Ovary (tissue), 10 donors: ENCODE measurements at places on chromosomes 12 and 14. TPM values are rescaled to one million over a fixed set of nuclear protein-coding genes. Genes with fewer than 3 reads are reported as not detected.

HOXC4 gene
- 10.9 TPM for polyA plus RNA-seq

POMT2 gene
- 35.3 TPM for polyA plus RNA-seq

- H3K27ac ChIP-seq, result no peak overlapping the region
- peaks cover 2% of the 10 kb centered on the region for H3K4me1 ChIP-seq
- no peaks in the 10 kb centered on the region for H3K36me3 ChIP-seq
- no peak for DNase-seq
These were observed 444.3 kb upstream of the RGS6 start for GRCh38 chr14:71487941-71488340.

GRCh38 chr14:105414456-105415371, 4.9 kb upstream of the MTA1 start:
- H3K4me3 ChIP-seq, result peak overlapping the region; percentile 42
- peak overlapping the region; percentile 30 for H3K27ac ChIP-seq
- H3K27me3 ChIP-seq, result no peaks in the 10 kb centered on the region
- no peaks in the 10 kb centered on the region for H3K36me3 ChIP-seq

GRCh38 chr14:72779679-72780078, 114.2 kb downstream of the DPF3 start:
- H3K36me3 ChIP-seq, result no peaks in the 10 kb centered on the region
- no peaks in the 10 kb centered on the region for H3K27me3 ChIP-seq
- no peak overlapping the region for H3K4me3 ChIP-seq
- peaks cover 13% of the 10 kb centered on the region for H3K4me1 ChIP-seq
- no peak for DNase-seq

DNA sequence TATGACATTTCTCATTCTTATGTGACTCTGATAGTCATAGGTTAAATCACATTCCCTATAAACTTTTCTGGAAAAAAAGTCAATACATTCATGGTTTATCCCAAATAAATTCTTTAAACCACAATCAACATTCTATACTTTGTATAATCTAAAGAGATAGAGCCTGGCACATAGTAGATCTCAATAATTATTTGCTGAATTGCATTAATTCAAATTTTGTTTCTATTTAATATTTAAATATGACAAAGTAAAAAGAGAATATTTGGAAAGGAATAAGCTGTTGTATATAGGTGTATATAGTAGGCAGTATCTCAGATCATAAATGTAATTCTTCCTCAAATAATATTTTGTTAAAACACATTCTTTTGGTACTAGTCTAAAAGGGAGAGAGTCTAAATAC, 102.2 kb upstream of the USP15 start:
- H3K4me1 ChIP-seq, result no peaks in the 10 kb centered on the region
- no peaks in the 10 kb centered on the region for H3K36me3 ChIP-seq
- no peaks in the 10 kb centered on the region for H3K27me3 ChIP-seq
- DNase-seq, result no peak
- H3K27ac ChIP-seq, result no peak overlapping the region

GRCh38 chr14:51298895-51299294, 58.8 kb downstream of the TMX1 start:
- no peak for DNase-seq
- no peak overlapping the region for H3K4me3 ChIP-seq
- H3K27me3 ChIP-seq, result no peaks in the 10 kb centered on the region

DNA sequence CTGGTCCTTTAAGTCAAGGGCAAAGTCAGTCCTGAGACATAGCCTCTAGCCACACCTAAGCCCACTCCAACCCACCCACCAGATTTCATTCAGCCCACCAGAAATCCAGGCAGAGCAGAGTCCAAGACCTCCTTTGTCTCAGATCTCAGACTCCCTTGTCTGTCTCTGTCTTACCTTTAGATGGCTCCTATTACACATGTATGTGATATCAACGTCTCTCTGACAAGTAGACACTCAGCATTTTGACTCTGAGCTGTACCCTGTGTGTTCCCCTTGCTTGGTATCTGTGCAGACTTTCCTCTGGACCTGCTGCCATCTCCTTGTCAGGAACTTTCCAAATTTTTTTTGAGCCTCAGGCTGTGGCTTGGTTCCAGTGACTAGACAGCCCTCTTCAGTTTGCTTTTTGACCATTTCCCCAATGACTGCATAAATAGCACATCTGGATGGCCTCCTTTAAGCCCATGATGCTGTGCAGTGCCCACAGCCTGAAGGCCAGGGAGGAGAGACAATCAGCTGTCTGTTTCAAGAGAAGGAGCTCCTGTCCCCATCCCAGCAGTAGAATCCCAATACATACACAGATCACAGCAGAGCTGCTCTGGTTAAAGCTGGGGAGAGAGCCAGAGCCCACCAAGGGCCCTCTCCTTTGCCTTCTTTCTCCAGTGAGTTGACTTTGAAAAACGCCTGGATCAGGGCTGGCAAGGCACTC, 7.0 kb downstream of the POU6F1 start:
- H3K27me3 ChIP-seq, result no peaks in the 10 kb centered on the region
- H3K4me3 ChIP-seq, result no peak overlapping the region
- no peaks in the 10 kb centered on the region for H3K4me1 ChIP-seq
- no peaks in the 10 kb centered on the region for H3K36me3 ChIP-seq
- H3K27ac ChIP-seq, result no peak overlapping the region

- H3K4me1 ChIP-seq, result no peaks in the 10 kb centered on the region
- no peak for DNase-seq
These were observed 271.4 kb upstream of the NPAS3 start for GRCh38 chr14:32667287-32667686.

GRCh38 chr12:64993461-64993860, 127.6 kb downstream of the WIF1 start:
- DNase-seq, result no peak
- H3K27me3 ChIP-seq, result no peaks in the 10 kb centered on the region
- H3K4me1 ChIP-seq, result no peaks in the 10 kb centered on the region
- no peak overlapping the region for H3K27ac ChIP-seq
- no peaks in the 10 kb centered on the region for H3K36me3 ChIP-seq

GRCh38 chr14:90619911-90620310, 196.3 kb downstream of the TTC7B start:
- H3K4me3 ChIP-seq, result no peak overlapping the region
- H3K36me3 ChIP-seq, result no peaks in the 10 kb centered on the region

DNA sequence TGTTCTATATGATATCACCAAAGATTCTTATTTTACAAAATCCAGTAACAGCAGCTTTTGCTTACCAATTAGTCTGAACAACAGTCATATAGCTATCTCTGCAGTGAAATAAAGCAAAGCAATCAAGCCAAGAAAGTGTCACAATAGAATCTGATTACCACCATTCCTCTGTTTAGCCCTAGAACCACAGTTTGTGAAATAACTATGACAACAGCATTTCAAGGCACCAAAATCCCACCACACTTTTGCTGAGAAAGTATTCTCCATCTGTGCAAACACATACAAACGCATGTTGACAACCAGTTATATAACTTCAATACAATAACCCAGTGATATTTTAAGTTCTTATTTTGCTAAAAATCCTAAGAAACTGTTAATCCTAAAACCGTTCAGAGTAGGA, 7.4 kb downstream of the PPP1R13B start:
- no peak overlapping the region for H3K27ac ChIP-seq
- H3K36me3 ChIP-seq, result no peaks in the 10 kb centered on the region
- no peak for DNase-seq
- H3K4me1 ChIP-seq, result peaks cover 6% of the 10 kb centered on the region
- H3K4me3 ChIP-seq, result no peak overlapping the region

GRCh38 chr12:132437252-132437932, 52.6 kb upstream of the FBRSL1 start:
- no peaks in the 10 kb centered on the region for H3K27me3 ChIP-seq
- H3K4me3 ChIP-seq, result no peak overlapping the region
- no peak overlapping the region for H3K27ac ChIP-seq
- H3K36me3 ChIP-seq, result no peaks in the 10 kb centered on the region
- H3K4me1 ChIP-seq, result no peaks in the 10 kb centered on the region

DNA sequence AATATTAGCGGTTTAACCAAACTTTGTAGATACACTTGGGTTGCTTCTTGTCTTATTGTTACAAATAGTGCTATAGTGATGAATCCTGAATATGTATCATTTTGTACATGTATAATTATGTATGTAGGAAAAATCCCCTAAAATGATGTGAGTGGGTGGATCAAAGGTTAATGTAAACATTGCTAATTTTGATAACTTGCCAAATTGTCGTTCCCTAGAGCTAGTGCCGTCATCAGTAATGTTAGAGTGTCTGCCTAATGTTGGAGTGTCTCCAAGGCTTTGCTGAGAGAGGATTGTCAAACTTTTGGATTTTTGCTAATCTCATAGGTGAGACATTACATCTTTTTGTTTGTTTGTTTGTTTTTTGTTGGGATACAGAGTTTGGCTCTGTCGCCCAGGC, 44.4 kb downstream of the AEBP2 start:
- no peak for DNase-seq
- H3K27ac ChIP-seq, result no peak overlapping the region
- no peaks in the 10 kb centered on the region for H3K27me3 ChIP-seq
- no peaks in the 10 kb centered on the region for H3K36me3 ChIP-seq

GRCh38 chr12:121534495-121535148, 46.2 kb downstream of the KDM2B start:
- H3K4me1 ChIP-seq, result peaks cover 26% of the 10 kb centered on the region
- no peak overlapping the region for H3K4me3 ChIP-seq
- no peak for DNase-seq
- H3K27me3 ChIP-seq, result no peaks in the 10 kb centered on the region
- no peaks in the 10 kb centered on the region for H3K36me3 ChIP-seq
- H3K27ac ChIP-seq, result no peak overlapping the region
